ENCODE measurements at places on chromosomes 1 and 21.

DNA sequence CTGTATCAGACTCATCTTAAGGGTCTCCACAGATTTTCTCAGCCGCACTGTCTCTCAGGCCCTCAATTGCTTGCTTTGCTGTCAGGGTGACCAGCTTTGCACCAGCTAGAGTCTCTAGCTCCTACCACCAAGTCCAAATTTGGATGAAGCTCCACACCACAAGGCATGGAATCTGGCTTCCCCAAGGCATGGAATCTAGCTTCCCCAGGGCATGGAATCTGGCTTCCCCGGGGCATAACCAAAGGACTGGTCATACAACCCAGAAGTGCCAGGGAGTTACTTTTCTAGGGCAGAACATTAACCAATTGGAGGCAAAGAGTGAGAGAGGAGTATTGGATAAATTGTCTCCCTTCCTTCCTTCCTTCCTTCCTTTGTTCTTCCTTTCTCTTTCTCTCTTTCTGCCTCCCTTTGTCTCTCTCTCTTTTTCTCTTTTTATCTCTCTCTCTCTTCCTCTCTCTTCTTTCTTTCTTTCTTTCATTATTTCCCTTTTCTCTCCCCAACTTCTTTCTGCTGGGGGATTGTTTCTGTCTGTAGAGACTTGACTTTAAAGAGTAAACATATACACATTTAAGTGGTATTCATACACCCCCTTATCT lies 76.9 kb upstream of the HAO2 start:
- DNase-seq = no peak

GRCh38 chr21:45097827-45098387 lies 23.5 kb downstream of the ADARB1 start:
- no peak for DNase-seq

- DNase-seq = no peak
These were observed 4.9 kb downstream of the GBP1 start for GRCh38 chr1:89060091-89060490.

DNA sequence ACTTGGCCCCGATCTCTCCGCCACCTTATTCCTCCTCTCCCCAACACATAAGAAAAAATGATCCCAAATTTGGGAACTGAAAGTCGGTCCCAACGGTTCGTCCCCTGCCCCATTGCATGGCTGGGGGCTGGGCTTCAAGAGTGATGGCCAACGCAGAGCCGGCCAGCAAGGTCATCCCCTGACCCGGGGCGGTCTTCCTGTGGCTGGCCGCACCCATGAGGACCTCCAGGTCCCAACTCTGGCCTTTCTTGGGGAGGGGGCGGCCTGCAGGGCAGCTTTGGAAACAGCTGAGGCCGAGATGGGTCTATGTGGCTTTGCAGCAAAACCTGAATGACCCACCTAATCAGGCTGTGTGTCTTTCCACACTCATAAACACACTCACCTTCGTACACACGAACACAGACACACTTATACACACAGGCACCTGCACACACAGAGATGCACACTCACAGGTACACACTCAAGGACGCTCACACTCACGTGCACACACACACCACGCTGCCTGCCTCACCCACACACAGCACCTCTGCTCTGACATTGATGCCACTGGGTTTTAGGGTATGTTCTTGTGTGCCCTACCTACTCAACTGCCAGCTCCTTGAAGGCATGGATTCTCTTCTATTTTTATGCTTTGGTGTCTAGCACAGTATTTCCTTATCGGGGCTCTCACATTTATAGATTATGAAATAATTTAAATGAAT lies 562 bp downstream of the DYNLT5 start:
- no peak for DNase-seq

GRCh38 chr1:235160383-235160956 lies 580 bp downstream of the RBM34 start:
- peak; percentile 69 for DNase-seq

GRCh38 chr1:45508295-45509151 lies 8.4 kb downstream of the MMACHC start:
- peak; percentile 24 for DNase-seq

DNA sequence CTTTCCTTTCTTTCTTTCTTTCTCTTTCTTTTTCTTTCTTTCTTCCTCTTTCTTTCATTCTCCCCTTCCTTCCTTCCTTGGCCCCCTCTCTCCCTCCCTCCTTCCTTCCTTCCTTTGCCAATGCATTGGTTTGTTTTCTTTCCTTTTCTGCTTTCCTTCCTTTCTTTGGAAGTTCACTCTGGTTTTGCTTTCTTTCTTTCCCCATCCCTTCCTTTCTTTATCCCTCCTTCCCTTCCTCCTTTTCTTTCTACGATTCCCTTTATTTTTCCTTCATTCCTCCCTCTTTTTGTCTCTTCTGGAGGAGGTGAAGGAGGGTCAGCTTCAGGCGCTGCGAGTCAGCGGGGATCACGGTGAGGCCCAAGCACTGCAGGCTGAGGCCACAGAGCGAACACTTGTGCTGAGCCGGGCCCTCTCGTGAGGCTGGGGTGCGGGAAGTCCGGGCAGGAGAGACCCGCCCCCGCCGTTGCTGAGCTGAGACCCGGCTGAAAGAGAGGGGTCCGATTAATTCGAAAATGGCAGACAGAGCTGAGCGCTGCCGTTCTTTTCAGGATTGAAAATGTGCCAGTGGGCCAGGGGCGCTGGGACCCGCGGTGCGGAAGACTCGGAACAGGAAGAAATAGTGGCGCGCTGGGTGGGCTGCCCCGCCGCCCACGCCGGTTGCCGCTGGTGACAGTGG lies 1.5 kb downstream of the SIM2 start:
- DNase-seq = no peak

GRCh38 chr1:110639724-110640386 lies 33.7 kb upstream of the KCNA2 start:
- peak; percentile 25 for DNase-seq

DNA sequence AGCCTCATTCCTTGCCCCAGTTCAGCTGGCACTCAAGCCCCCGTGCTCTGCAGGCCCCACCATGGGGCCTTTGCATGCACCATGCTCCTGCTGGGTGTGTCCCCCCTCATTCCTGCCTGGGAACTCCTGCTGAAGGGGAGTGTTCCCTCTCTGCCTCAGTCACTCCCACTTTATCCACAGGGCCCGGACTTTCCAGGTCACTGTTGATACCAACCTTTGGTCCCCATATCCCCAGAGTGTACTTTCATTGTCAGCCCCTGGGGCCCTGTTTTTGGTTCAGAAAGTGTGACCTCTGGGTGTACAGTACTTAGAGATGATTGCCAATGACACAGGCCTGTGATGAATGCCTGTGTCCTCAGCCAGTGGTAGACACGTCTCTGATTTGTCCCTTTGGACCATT lies 2.9 kb downstream of the TTC22 start:
- no peak for DNase-seq

DNA sequence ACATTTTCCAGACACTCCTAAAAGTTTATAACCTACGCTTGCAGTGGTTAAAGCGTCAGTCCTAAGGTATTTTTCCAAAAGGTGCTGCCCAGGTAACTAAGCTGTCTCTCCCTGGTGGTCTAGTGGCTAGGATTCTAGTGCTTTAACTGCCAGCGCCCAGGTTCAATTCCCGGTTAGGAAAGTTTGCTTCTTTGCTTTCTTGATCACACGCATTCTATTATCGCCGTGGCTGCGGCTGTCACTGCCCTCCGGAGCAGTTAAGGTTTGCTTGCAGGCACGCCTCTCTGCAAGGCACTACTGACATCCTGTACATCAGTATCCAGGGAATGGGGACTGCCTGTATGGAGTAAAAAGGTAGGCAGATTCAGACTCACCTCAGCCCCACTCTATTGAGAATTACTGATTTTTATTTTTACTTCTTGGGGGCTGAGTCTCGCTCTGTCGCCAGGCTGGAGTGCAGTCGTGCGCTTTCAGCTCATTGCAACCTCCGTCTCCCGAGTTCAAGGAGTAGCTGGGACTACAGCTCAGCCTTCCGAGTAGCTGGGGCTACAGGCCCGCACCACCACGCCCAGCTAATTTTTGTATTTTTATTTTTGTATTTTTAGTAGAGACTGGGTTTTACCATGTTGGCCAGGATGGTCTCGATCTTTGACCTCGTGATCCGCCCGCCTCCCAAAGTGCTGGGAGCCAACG lies 53.2 kb upstream of the CFAP126 start:
- DNase-seq = no peak

- no peak for DNase-seq
These were observed 30.7 kb upstream of the RRP15 start for GRCh38 chr1:218254296-218254946.

DNA sequence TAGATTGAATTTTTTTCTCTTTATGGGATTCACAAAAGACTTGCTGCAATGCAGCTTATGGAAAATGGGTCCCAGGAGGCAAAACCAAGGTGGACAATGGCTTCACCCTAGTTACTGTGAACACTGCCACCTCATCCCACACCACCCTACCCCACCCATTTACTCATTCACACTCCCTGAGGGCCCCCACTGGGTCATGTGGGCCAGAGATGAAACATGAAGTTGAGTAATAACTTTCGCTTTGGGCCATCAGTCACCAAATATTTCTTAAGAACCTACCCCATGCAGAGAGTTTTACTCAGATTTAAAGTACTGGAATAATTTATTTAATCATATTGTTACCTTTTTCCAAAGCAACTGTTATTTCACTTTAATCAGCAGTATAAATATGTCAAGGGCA lies 191.8 kb downstream of the TPR start:
- peak; percentile 82 for DNase-seq

- peak; percentile 56 for DNase-seq
These were observed 27.6 kb downstream of the CD244 start for GRCh38 chr1:160834945-160835565.

DNA sequence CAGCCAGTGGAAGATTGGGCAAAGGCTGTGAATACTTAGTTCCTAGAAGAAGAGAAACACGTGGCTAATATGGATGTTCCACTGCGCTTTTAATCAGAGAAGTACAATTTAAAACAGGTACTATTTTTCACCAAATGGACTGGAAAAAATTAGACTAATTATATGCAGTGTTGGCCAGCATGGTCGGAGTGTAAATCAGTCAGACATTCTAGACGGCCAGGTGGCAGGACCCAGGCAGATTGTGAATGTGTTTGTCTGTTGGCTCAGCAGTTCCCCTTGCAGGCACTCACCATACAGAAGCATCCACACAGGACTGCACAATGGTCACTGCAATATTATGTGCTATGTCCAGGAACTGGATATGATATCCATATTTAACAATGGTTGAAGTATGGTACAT lies 23.9 kb upstream of the SLC25A34 start:
- no peak for DNase-seq

- no peak for DNase-seq
These were observed 12.4 kb downstream of the GALNT2 start for GRCh38 chr1:230079199-230080024.

GRCh38 chr21:26070822-26071425 lies 99.6 kb downstream of the APP start:
- peak; percentile 62 for DNase-seq

DNA sequence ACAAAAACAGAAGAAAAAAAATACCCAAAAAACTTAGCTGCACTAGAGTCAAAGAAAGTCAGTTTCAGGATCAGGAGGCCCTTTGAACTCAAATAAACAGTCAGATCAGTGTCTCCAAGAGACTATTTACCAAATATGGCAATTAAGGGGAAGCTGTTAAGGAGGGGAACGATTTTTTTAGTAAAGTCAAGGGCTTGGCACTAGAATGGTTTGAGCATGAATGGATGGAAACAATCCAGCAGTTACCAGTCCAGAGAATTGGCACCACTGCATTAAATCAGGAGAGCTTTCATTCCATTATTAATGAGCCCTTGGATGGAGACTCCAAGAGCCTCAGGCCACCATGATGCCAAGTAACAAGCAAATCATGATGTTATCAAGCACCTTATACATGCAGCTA lies 7.2 kb downstream of the TRAPPC3 start:
- DNase-seq = no peak

DNA sequence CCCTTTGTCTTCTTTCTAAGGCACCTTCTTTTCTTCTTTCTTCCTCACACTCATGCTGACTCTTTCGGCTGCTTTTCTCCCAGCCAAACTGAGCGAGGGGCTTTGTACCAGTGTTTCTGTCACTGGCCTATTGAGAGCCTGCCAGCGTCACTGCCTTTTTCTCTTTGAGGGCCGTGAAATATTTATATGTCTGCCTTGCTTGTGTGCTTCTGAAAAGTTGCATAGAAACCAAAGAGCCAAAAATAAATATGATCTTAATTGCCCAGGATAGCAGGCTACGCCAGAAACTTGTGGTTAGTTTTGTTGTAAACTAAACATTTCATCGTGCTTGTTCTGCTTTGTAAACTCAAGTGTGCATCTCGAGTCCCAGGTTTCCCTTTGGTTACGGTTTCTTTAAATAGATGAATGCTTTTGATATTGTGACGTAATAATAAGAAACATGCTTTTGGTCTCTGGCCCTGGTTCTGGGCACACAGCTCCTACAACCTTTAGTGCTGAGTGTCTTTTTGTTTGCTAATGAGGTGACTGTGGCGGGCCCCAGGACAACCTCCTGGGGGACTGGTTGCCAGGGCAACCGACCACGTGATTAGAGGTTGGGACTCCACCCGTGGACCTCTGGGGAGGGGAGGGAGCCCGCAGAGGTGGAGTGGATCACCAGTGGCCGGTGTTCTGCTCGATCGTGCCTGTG lies 10.8 kb downstream of the SLC37A1 start:
- DNase-seq = peak; percentile 57

All from fibroblast of the aortic adventitia (primary cell).